ENCODE measurements at places on chromosomes 4 and X. TPM values are rescaled to one million over a fixed set of nuclear protein-coding genes. Genes with fewer than 3 reads are reported as not detected.

The DKK2 gene
- 1.6 TPM for polyA plus RNA-seq

The ASB5 gene
- 0.37 TPM for polyA plus RNA-seq

The NXF2 gene
- not detected for polyA plus RNA-seq

The ADRA2C gene
- polyA plus RNA-seq: 0.75 TPM

The SPIN2A gene
- 0.40 TPM for polyA plus RNA-seq

The UGT8 gene
- polyA plus RNA-seq: 0.04 TPM

The PIN4 gene
- polyA plus RNA-seq: 33.6 TPM

The FAM241A gene
- 2.4 TPM for polyA plus RNA-seq

The CCDC158 gene
- 0.02 TPM for polyA plus RNA-seq

The GNRHR gene
- polyA plus RNA-seq: 0.15 TPM

The CXCL3 gene
- 1.1 TPM for polyA plus RNA-seq

The MAGED4B gene
- polyA plus RNA-seq: 29.6 TPM

The MAGEB17 gene
- 0.05 TPM for polyA plus RNA-seq

The IKBKG gene
- polyA plus RNA-seq: 16.1 TPM

The MEPE gene
- not detected for polyA plus RNA-seq

The PGAM4 gene
- not detected for polyA plus RNA-seq

The PRRG1 gene
- 3.3 TPM for polyA plus RNA-seq

The GLRA3 gene
- polyA plus RNA-seq: not detected

The ETDB gene
- not detected for polyA plus RNA-seq

The POU4F2 gene
- polyA plus RNA-seq: not detected

The TCEAL1 gene
- 304 TPM for polyA plus RNA-seq

The TLR1 gene
- 5.0 TPM for polyA plus RNA-seq

The PAGE4 gene
- 3.0 TPM for polyA plus RNA-seq

The SLITRK2 gene
- 0.05 TPM for polyA plus RNA-seq

The KDR gene
- polyA plus RNA-seq: 36.4 TPM

The NEIL3 gene
- 0.10 TPM for polyA plus RNA-seq

The AFM gene
- polyA plus RNA-seq: not detected

The MSX1 gene
- 2.3 TPM for polyA plus RNA-seq

The PSAPL1 gene
- polyA plus RNA-seq: not detected

The COX7B2 gene
- polyA plus RNA-seq: not detected

The XAGE5 gene
- polyA plus RNA-seq: not detected

The NLGN3 gene
- 5.2 TPM for polyA plus RNA-seq

The IRAK1 gene
- 25.8 TPM for polyA plus RNA-seq

The IRS4 gene
- 1.5 TPM for polyA plus RNA-seq

The PNMA6F gene
- polyA plus RNA-seq: 0.04 TPM

The ZAR1 gene
- not detected for polyA plus RNA-seq

The DIPK2B gene
- polyA plus RNA-seq: 34.1 TPM

The NPY1R gene
- 1.8 TPM for polyA plus RNA-seq

The TXK gene
- polyA plus RNA-seq: 0.25 TPM

The WDFY3 gene
- polyA plus RNA-seq: 13.2 TPM

The NAA11 gene
- polyA plus RNA-seq: not detected

The SHROOM2 gene
- polyA plus RNA-seq: 7.6 TPM

The ASB9 gene
- polyA plus RNA-seq: 2.1 TPM

The LRRC66 gene
- polyA plus RNA-seq: 0.28 TPM

The TMPRSS11A gene
- not detected for polyA plus RNA-seq

The DACH2 gene
- polyA plus RNA-seq: 0.39 TPM

The DMRTC1B gene
- 2.2 TPM for polyA plus RNA-seq

The PPP1R2C gene
- not detected for polyA plus RNA-seq

The MAGEA10 gene
- not detected for polyA plus RNA-seq

The UGT2A2 gene
- not detected for polyA plus RNA-seq

The UGT2A3 gene
- polyA plus RNA-seq: not detected

The UFSP2 gene
- polyA plus RNA-seq: 67.9 TPM

The GAGE12E gene
- not detected for polyA plus RNA-seq

The PCDH10 gene
- 2.5 TPM for polyA plus RNA-seq

The USP17L15 gene
- not detected for polyA plus RNA-seq

The VGLL1 gene
- not detected for polyA plus RNA-seq

Measured in ovary (tissue), 10 donors.